ENCODE measurements at places on chromosomes 4 and X.

GRCh38 chrX:24902806-24903205 lies 113.0 kb downstream of the ARX start:
- DNase-seq, result no peak

DNA sequence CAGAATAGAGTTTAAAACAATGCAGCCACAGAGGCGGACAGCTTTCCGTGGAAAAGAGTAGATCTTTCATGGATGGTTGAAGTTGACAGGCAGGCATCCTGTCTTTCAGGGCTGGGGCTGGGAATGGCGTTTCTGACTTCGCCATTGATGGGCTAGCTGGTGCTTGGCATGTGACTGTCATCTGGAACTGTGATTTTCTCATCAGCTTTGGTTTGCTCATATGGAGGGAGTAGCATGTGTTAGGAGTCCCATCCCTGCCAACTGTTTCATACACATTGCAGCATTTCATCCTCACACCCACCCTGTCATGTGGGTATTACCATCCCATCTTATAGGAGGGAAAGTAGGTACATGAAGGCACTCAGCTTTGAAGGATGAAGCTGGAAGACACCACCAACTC lies 49.2 kb upstream of the STX18 start:
- DNase-seq, result no peak

DNA sequence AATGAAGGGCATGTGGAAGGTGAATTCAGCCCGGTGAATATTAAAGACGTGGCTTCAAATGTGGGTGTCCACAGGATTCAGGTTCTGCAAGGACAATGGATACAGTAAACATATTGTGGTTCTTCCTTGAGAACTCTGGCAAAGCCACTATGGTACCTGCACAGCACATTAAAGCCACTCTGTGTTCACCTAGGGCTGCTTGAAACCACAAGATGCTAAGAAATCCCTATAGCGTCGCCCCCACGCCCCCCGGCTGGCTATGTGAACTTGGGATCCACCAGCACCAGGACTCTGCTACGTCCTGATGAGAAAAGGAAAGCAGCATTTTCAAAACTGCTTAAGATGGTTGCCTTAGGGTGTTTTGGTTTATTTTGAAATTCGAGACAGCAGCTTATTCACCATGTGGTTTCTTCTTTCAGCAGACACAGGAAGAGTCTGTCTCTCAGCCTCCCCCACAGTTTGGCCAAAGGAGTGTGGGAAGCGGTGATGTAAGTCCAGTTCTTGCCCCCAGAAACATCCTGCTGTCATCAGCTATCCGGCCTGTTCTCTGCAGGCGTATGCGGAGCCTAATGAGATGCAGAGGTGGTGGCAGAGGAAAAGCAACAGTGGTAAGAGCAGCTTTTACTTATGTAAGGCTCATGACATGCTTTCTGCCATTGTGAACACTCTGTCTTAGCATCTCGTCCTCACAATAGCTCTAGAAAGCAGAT lies 111.5 kb downstream of the AFAP1 start:
- DNase-seq, result peak; percentile 8

DNA sequence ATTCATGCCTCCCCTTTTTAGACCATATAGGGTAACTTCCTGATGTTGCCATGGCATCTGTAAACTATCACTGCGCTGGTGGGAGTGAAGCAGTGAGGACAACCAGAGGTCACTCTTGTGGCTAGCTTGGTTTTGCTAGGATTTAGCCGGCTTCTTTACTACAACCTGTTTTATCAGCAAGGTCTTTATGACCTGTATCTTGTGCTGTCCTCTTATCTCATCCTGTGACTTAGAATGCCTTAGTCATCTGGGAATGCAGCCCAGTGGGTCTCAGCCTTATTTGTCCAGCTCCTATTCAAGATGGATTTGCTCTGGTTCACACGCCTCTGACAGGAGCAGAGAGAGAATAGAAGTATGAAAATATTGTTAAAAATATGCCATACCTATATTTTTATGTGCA lies 355.7 kb downstream of the ADGRL3 start:
- no peak for DNase-seq

GRCh38 chrX:141638550-141638949 lies 49.0 kb downstream of the SPANXA2 start:
- DNase-seq, result no peak

DNA sequence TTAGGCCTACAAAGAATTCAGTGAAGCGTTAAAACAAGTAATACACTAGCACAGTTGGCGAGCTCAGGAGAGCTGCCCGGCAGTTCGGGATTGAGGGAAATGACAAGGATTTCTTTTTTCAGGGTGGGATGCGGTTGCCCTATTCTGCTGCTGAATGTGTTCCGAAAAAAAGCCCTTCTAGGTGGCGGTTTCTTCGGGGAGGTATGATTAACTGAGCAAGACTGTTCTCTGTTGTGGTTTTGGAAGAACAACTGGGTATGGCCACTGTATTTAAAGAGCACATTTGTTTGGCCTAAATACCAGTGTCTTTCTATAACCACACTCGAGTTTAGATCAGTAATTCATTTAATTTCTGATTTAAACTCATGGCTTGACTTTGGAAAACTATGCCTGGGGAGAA lies 459.7 kb upstream of the FAT1 start:
- DNase-seq, result no peak

DNA sequence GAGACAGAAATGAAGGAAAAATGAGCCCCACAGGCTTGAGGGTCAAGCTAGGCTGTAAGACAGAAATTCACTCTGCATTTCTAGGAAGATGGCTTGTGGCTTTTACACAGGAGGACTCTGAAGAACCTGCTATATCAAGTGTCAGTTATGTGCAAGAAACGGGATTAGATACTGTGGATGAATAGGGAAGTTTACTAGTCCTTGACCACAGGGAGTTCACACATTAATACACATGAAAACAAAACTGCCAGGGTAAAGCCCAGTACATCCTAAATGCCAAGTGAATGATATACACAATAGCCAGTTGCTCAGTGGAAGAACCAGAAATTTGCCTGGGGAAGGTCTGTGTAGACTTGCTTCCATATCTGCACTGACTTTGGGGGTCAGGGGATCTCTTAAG lies 53.5 kb downstream of the TMEM131L start:
- no peak for DNase-seq

- no peak for DNase-seq
Measured at GRCh38 chr4:159171287-159171686, 68.4 kb downstream of the RAPGEF2 start.

- peak; percentile 82 for DNase-seq
Measured at GRCh38 chr4:102620697-102621497, 119.7 kb downstream of the NFKB1 start.

GRCh38 chr4:48746608-48747362 lies 33.3 kb downstream of the FRYL start:
- DNase-seq, result no peak

Measured in NCI-H1417 (cell line).